ENCODE measurements at places on chromosomes 2 and 18.

- no peak for DNase-seq
Measured at GRCh38 chr2:173653432-173653805, 298.7 kb downstream of the CDCA7 start.

- no peak for DNase-seq
Measured at GRCh38 chr2:100703739-100704138, 116.2 kb upstream of the NPAS2 start.

DNA sequence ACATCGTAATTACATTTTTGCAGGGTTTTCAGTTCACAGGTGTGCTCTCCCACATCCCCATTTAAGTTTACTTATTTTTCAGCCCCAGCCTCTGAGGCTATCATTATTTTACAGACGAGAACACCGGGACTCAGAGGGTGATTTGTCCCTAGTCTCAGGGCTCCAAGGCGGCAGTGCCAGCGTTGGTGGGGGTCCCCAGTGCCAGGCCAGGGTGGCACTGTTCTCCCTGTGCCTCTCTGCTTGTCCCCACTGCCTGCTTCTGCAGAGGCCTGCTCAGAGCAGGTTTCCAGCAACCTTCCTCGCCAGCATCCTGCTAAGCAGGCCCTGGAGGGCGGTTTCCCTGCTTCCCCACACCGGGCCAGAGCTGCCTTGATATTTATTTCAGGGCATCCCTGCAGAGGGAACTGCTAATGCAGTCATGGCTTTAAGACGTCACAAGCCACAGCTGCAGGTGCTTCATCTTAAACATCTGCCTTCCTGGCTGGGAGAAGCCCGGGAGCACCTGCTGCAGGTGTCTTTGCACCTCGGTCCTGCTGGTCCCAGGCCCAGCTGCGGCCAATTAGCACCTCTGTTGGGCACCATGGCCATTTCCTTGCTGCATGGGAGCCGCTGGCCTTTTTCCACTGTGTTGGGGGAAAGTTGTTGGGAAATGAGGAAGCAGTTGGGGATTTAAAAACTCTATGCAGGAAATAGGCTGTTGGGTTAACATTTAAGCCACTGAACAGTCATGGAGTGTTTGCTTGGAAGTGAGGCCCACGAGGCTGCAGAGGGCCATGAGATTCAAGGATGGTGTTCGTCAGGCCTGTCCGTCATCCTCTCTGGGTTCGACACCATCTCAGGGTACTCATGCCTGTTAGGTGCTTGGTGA is 22.8 kb downstream of the HPCAL1 start:
- no peak for DNase-seq

DNA sequence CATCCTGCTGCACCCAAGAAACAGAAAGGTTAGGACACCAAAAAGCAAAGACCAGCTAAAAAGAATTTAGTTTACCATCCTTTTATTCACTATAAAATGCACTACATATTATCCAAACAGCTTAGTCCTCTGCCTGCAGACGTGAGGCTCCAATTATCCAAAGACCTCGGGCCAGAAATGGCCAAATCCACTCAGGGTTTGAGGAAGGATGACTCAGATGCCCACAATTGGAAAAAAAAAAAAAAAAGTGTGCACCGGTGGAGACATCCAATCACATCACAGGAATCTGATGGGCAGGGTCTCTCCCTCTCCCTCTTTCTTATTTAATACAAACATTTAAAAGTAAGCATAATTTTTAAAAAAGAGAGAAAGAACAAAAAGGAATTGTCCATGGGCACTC is 65.7 kb downstream of the TRABD2A start:
- no peak for DNase-seq

GRCh38 chr2:13193900-13194299 is 477.2 kb downstream of the TRIB2 start:
- DNase-seq = no peak

GRCh38 chr18:12053289-12053688 is 40.4 kb upstream of the ANKRD62 start:
- DNase-seq = no peak

- peak; percentile 35 for DNase-seq
Measured at GRCh38 chr2:119407430-119408220, 24.0 kb upstream of the TMEM37 start.

- no peak for DNase-seq
Measured at GRCh38 chr2:24515335-24515734, 24.3 kb downstream of the NCOA1 start.

GRCh38 chr2:1758171-1758570 is 13.9 kb upstream of the PXDN start:
- DNase-seq = no peak

DNA sequence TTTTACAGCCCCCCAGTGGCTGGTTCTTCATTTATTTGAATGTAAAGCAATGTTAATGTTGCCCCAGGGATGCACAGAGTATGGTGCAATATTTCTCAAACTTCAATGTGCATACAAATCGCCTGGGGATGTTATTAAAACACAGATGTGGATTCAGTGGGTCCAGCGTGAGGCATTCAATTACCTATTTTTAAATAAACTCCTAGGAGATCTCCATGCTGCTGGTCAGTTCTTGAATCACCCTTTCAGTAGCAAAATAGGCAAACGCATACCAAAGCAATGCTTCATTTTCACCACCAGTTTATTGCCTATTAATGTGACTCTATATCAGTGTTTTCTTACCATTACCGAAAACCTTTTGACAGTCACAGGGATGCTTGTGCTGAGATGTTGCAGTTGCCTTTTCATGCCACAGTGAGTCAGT is 530.7 kb downstream of the CBLN2 start:
- DNase-seq = no peak

DNA sequence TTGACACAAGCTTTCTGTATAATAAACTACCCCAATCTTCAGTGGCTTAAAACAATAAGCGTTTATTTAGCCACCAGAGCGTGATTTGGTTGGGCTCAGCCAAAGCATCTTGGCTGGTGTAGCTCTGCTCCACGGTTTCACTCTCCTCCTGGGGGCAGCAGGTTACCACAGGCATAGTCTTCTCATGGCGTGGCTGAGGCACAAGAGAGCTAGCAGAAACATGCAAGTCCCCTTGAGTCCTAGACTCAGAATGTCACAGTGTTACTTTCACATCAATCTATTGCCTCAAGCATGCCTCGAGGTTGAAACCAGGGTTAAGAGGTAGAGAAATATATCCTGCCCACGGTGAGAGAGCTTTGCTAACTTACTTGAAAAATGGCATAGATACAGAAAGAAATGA is 19.9 kb upstream of the SLC9A2 start:
- DNase-seq = no peak

- no peak for DNase-seq
Measured at GRCh38 chr2:188523919-188524318, 232.2 kb downstream of the GULP1 start.

DNA sequence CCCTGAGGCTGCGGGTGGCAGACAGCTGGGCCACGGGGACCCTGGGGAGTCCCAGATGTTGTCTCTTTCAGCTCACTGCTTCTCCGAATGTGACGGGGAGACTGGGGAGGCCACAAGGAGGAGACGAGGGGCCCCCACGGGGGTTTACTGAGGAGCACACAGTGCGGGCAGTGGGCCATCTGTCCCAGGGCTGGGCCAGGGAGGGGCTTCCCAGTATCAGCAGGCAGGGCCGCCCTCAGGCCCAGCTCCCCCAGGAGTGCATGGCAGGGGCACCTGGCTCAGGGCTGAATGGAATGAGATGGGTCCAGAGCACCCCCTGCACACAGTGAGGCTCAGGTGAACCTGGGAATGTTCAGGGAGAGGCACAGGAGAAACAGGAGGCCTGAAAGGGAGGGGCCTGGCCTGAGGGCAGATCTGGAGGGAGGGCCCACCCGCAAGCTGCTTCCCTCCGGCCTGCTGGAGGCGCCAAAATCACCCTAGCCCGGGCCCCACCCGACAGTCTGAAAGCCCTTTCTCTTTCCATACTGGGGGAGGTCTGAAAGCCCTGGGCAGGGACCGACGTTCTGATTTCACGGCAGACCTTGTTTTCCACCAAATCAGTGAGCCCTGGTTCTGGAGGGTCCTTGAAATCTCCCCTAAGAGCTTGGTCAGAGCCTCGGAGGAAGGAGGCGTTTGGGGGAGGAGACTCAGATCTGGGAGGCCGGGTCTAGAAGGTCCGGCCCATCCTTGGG is 35.5 kb upstream of the PTMA start:
- DNase-seq = peak; percentile 91

DNA sequence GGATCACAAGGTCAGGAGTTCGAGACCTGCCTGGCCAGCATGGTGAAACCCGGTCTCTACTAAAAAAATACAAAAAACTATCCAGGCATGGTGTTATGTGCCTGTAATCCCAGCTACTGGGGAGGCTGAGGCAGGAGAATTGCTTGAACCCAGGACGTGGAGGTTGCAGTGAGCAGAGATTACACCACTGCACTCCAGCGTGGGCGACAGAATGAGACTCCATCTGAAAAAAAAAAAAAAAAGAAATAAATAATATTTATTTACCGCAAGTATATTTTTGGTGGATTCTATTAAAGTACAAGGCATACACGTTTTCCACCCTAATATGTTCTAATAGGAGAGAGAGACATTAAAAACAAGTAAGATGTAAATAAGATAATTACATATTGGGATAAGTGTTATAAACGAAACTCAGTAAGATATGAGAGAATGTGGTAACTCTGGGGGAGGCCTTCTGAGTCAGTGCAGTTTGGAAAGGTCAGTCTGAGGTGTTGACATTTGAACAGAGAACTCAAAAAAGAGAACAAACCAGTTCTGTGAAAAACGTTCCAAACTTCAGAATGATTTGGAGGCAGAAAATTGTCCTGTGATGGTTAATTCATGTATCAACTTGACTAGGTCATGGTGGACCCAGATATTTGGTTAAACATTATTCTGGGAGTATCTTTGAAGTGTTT is 8.8 kb upstream of the POLI start:
- DNase-seq = no peak

- DNase-seq = no peak
Measured at GRCh38 chr18:76791642-76792041, 30.7 kb upstream of the ZNF236 start.

DNA sequence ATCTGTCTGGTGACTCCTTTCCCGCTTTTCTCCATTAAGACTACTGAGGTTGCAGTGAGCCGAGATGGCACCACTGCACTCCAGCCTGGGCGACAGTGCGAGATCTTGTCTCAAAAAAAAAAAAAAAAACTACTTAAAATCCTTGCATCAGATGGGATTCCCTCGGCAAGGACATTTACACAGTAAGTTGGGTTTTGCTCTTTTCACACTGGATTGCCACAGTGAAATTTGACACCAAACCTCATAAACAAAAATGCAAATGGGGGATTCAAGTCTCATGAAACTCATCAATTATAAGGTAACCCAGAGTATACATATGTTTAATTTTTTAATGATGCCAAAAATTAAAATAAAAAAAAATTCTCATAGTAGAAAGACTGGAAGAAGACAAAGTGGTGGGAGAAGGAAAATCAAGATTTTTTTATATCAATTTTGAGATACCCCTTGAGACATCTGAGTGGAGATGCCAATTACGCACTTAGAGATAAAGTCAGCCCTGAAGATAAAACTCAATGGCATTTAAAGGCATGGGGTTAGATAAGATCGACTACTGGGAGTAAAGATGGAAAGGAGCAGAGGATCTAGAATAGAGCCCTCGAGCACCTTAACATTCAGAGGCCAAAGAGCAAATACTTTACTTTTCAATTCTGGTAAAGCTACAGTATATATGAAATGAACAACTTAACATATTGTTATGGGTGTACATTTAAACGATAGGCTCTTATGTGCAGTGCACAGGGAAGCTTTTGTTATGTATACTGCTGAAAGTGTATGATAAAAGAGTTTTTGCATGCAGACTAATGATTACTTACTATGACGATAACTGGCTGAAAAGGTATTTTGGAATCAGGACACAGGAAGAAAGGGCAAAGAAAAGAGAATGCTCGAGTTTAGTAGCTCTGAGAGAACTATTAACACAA is 37.6 kb downstream of the CHMP3 start:
- DNase-seq = no peak

DNA sequence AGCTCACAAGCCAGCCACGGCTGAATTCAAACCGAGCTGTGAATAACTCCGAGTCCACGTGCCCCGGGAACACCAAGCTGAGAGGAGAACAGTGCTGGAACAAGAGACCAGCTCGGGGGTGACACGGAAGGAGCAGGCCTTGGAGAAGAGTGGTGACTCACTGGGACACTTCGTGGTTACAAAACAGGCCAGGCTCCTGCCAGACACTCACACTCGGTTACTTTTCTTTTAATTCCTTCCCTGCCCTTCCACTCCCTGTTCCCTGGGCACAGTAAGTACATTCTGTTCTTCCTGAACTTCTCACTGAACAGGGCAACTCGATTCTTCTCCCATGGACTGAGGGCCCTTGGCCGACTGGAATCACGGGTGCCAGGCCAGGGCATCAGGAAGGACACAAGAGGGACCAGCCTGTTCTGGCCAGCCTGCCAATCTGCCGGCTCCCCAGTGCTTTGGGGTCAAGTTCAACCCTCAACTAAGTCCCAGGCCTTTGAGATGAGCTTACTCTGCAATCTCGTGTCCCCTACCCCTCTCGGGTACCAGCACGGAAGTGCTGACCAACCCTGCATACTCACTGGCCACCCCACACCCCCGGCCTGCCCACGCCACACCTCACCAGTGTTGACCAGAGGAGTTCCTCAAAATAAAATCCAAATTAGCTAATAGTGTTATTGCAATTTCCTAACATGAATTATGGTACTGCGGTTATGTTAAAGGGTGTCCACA is 87.5 kb downstream of the TFCP2L1 start:
- peak; percentile 62 for DNase-seq

DNA sequence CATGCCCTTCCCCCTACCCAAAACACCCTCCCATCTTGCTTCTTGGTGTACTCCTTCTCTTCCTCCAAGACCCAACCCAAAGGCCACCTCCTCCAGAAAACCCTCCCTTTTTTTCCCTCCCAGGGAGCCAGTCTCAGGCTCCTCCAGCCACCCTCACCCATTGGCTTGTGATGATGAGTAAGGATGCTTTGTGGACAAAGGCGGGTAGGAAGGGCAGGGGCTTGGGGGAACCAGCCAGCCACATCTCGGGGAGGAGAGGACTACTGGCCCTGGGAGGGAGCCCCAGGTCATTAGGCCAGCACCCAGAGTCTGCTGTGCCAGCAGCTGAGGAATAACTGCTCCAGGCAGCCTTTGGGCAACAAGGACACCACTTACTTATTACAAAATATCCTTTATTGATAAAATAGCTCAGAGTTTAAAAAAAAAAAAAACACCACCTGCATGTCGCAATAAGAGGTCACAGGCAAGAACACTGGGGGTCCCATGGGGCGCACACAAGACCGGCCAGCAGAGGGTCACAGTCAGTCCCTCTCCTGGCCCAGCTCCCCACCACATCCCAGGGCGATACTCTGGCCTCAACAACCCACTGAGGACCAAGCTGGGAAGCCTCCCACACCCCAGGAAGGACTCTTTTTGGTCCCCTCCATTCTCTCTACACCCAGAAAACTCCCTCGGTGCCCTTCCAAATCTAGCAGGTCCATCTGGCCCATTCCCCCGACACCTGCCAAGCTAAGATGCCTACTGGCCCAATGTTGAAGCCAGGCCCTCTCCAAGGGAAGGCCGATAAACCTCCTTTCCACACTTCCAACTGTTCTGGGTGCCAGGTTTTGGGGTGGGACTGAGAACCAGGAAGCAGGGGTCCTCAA is 3.6 kb downstream of the ADRA2B start:
- no peak for DNase-seq

DNA sequence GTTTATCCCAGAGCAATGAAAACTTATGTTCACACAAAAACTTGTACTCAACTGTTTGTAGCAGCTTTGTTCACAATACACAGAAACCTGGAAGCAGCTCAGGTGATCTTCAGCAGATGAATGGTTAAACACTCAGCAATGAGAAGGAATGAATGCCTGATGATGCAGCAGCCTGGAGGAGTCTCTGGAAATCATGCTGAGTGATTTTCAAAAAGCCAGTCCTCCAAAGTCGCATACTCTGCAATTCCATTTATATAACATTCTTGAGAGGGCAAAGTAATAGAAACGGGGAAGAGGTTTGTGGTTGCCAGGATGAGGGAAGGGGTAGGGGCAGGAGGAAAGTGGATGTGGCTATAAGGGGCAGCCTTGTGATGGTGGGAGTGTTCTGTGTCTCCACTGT is 108.1 kb downstream of the CTIF start:
- DNase-seq = no peak

Data from CD4-positive, alpha-beta T cell treated with Interleukin-4 for 1 hour (primary cell).